ENCODE measurements at places on chromosomes 3 and 15.

DNA sequence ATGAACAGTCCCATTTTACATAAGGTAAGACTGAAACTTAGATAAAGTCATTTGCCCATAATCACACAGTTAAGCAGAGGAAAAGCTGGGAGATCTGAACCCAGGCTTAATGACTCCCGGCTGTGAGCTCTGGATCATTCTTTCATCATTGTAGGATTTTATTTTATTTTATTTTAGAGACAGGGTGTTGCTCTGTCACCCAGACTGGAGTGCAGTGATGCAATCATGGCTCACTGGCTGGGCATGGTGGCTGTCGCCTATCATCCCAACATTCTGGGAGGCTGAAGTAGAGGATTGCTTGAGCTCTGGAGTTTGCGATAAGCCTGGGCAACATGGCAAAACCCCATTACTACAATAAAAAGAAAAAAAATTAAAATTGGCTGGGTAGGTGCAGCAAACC is 31.2 kb upstream of the RAF1 start:
- no peak for DNase-seq

DNA sequence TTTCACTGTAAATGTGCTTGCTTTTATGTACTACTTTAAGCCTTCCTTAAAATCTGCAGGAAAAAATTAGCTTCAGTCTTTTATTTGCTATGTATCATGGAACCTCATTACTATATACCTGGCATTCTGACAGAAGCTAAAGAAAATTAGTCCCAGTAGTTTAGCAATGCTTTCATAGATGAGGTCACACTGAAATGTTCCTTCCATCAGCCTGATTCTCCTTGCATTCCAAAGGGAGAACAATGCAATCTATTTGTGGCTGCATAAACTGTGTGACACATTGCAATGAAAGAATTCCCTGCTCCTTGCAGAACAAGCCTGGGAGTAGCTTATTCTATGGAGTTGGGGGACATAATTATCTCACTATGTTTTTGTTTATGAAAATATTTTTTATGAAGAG is 691.5 kb upstream of the ARPP21 start:
- no peak for DNase-seq

- DNase-seq = no peak
These were observed 5.6 kb upstream of the APPL1 start for GRCh38 chr3:57221883-57222282.

DNA sequence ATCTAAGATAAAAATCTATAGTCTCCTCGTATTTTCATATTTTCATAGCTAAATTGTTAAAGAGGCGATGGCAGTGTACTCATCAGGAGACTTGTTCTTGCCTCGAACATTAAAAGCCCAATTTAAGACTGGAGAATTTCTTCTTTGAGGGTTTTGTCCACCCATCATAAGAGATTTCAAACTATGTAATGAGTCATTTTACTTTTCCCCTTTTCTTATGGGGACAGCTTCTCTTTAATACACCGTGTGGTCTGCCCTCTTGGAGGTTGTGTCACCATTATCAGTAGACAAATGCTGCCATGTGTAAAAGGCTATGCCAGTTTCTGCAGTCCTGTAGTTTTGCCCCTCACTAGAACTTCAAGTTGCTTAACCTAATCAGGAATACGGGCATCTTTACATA is 16.9 kb downstream of the TGFBR2 start:
- DNase-seq = no peak

- no peak for DNase-seq
These were observed 129.6 kb upstream of the AGBL1 start for GRCh38 chr15:85950101-85950500.

DNA sequence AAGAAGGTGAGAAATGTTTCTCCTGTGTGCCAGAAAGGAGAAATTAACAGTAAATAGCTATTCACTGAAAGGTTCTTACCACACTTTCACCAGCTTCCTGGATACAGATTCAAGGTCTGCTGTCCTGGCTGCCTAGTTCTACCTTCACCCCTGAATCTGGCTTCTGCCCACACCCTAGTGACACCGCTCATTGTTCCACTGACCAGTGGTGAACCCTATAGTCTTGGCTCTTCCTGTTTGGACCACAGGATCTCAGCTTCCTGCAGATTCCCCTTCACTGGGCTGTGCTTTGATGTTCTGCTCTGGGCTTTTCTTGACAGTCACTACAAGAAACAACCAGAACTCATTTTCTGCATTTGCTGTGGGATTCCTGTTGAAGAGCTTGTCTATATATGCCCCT is 250.0 kb downstream of the XXYLT1 start:
- no peak for DNase-seq
